ENCODE measurements at places on chromosomes 1 and 21.

GRCh38 chr1:161722406-161722805 lies 1.1 kb downstream of the FCRLB start:
- no peak for DNase-seq

DNA sequence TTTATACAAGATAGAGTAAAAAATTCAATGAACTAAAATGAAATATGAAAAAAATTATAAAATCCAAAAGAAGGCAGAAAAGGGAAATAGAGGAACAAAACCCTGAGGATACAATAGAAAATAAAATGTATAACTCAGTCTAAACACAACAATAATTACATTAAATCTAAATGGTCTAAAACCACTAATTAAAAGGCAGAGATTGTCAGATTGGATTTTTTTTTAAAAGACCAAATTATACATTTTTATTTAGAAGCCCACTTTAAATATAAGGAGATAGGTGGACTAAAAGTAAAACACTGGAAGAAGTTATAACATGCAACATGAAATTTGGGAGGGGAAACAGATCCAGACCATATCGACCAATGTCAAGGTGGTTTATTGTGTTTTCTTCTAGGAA lies 95.2 kb downstream of the CATSPERE start:
- DNase-seq, result no peak

DNA sequence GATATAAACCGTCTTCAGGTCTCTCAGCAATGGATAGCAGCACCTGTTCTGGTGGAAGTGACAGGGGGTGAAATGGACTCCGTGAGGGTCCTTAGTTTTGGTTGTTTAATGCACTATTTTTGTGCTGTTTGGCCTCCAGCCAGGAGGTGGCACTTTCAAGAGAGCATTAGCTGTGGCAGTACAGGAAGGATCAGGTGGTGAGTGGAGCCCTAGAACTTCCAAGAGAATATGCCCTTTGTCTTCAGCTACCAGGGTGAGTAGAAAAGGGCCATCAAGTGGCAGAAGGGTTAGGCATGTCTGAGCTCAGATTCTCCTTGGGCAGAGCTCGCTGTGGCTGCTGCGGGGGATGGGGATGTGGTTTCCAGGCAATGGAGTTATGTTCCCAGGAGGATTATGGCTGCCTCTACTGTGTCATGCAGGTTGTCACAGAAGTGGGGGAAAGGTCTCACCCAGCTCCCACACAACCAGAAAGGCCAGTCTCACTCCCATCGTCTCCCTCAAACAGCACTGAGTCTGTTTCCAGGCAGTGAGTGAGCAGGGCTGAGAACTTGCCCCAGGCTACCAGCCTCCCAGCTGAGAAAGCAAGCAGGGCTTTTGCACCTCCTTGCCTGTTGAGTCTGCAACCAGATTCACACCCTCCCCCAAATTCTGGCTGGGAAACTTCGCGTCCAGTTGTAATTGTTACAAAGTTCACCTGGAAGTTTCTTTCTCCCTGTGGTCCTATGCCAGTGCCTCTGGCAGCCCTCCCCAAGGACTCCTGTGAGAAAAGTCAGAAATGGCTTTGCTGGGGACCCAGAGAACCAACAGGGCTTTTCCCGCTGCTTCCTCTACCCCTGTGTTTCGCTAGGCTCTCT lies 39.1 kb upstream of the TTLL7 start:
- DNase-seq, result no peak

DNA sequence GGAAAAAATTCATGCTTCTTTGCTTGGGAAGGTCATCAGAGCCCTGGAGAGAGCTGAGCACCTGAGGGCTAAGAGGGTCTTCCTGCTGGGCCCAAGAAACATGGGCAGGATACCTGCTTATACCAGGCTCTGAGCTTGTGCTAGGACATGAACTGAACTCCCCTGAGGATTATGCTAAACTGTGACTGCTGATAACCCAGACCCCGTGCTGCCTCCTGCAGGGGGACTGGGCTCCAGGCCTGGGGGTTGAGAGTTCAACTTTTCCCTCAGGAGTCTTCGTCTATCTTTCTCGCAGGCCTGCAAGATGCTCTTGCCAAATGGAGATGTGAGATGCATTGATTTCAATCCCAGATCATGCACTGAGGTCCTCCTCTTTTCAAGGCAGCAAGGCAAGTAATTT lies 368.5 kb downstream of the HHAT start:
- no peak for DNase-seq

- no peak for DNase-seq
Measured at GRCh38 chr1:118960567-118961136, 27.5 kb downstream of the TBX15 start.

GRCh38 chr1:40768146-40768990 lies 15.2 kb upstream of the KCNQ4 start:
- DNase-seq, result no peak

DNA sequence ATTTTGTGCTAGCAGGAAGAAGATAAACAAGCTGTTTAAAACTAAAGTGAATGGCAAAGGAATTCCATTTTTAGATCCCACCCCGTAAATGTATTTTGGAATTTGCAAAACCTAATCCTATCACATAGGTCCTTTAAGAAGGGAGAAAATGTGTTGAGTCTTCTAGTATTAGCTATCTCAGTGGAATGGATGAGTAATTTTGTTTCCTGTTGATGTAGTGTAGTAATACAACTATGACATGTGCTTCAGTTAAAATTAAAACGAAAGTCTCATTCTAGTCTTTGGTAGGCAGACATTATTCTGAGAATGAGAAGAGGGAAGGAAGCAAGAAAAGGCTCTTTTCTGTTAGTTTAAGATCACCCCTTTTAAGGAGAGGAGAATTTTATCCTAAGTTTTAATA lies 265.9 kb upstream of the C1orf105 start:
- DNase-seq, result no peak

DNA sequence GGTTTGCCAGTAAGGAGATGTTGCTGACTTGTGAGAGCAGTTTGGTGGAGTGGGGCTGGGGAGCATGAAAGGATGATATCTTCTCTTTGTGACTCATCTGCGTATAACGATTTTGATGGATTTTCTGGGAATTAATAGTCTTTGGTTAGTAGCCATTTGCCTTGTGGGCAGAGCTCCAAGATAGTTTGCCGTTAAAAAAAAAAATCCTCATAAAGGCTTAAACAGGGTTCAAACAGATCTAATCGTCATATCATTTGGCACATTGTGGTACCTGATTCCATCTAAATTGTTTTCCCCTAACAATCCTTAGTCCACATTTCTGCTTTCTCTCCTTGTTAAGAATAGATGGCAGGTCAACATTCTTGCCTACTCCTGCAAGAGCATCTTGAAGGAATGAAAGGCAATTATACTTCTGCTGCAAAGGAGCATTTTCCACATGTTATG lies 168.0 kb downstream of the PPP1R12B start:
- DNase-seq, result no peak

GRCh38 chr1:28537457-28538199 lies 15.3 kb upstream of the TRNAU1AP start:
- no peak for DNase-seq

GRCh38 chr1:202187041-202187671 lies 6.4 kb upstream of the LGR6 start:
- DNase-seq, result no peak
